ENCODE measurements at places on chromosomes 6 and 20. TPM values are rescaled to one million over a fixed set of nuclear protein-coding genes. Genes with fewer than 3 reads are reported as not detected.

DYNLT2 gene
- total RNA-seq: 2.9 TPM

MBOAT1 gene
- total RNA-seq: 7.7 TPM

PRKN gene
- 11.5 TPM for total RNA-seq

SDC4 gene
- 1.6 TPM for total RNA-seq

UNC5CL gene
- 0.64 TPM for total RNA-seq

BHLHE23 gene
- not detected for total RNA-seq

POPDC3 gene
- total RNA-seq: 0.27 TPM

FABP7 gene
- total RNA-seq: 266 TPM

FAM210B gene
- total RNA-seq: 22.0 TPM

GHRH gene
- total RNA-seq: not detected

DEFB110 gene
- total RNA-seq: not detected

TNFRSF6B gene
- total RNA-seq: 0.82 TPM

PSMB9 gene
- total RNA-seq: 1.4 TPM

EYA4 gene
- total RNA-seq: 2.4 TPM

BPIFA1 gene
- not detected for total RNA-seq

TCP11 gene
- not detected for total RNA-seq

OR2J3 gene
- not detected for total RNA-seq

KHDC1L gene
- total RNA-seq: not detected

PCSK2 gene
- 24.1 TPM for total RNA-seq

CST4 gene
- total RNA-seq: not detected

TRERF1 gene
- 6.4 TPM for total RNA-seq

TNF gene
- 0.18 TPM for total RNA-seq

TTPAL gene
- total RNA-seq: 13.9 TPM

BMP2 gene
- 11.4 TPM for total RNA-seq

C6orf89 gene
- 19.5 TPM for total RNA-seq

SLC35D3 gene
- 0.36 TPM for total RNA-seq

GGT7 gene
- 19.3 TPM for total RNA-seq

SAPCD1 gene
- total RNA-seq: not detected

COL21A1 gene
- total RNA-seq: 15.5 TPM

MCCD1 gene
- not detected for total RNA-seq

CCN6 gene
- not detected for total RNA-seq

TXNDC5 gene
- 38.6 TPM for total RNA-seq

MEA1 gene
- 22.4 TPM for total RNA-seq

XKR7 gene
- 20.0 TPM for total RNA-seq

ZKSCAN3 gene
- total RNA-seq: 8.3 TPM

IL17F gene
- total RNA-seq: not detected

EPHA7 gene
- total RNA-seq: 167 TPM

CLPSL1 gene
- not detected for total RNA-seq

CD24 gene
- 430 TPM for total RNA-seq

EEF1A2 gene
- 78.4 TPM for total RNA-seq

NRSN1 gene
- 26.8 TPM for total RNA-seq

PHACTR1 gene
- 35.8 TPM for total RNA-seq
